ENCODE measurements at places on chromosomes 4 and X.
A peak's percentile ranks its signal among the peaks of the same experiment; 100 is the strongest.

DNA sequence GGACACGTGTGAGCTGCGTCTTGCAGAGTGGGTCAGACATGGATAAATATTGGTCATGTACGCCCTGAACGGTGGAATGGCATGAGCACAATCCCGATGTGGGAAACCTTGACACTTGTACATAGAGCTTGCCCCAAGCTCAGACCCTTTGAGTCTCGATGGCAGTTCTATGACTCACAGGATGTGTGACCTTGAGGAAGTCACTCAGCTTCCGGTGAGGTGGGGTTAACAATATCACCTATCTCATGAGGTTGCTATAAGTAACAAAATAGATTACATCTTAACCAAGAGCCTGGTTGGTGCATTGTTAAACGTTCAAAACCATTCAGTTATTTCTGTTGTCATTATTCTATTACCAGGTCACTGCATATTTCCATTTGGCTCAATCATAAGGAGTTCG lies 109.1 kb upstream of the TBL1X start:
- no peak for DNase-seq

GRCh38 chrX:9997524-9997923 lies 30.4 kb downstream of the CLDN34 start:
- no peak for DNase-seq

DNA sequence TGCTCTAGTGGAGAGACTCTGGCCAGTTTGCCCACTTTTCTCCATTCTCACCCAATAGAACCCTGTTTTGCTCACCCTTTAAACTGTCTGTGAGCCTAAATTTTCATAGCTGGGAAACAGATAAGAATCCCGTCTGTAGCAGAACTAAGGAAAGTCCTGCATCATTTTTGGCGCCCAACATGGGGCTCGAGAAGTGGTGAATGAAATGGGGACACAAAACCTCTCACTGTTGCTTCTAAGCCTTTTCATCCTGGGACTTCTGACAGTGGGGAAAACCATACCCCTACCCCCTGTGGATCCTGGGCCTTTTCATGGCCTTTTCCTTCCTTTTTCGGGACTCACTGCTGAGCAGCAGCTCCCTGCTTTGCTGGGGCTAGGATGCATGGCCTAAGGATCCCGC lies 189.9 kb downstream of the INPP4B start:
- peak; percentile 27 for DNase-seq

GRCh38 chr4:165326831-165327210 lies 648 bp upstream of the MSMO1 start:
- peak; percentile 55 for DNase-seq

GRCh38 chr4:152686452-152687013 lies 6.7 kb upstream of the TMEM154 start:
- no peak for DNase-seq

GRCh38 chrX:130393451-130394074 lies 8.1 kb upstream of the GPR119 start:
- peak; percentile 67 for DNase-seq

DNA sequence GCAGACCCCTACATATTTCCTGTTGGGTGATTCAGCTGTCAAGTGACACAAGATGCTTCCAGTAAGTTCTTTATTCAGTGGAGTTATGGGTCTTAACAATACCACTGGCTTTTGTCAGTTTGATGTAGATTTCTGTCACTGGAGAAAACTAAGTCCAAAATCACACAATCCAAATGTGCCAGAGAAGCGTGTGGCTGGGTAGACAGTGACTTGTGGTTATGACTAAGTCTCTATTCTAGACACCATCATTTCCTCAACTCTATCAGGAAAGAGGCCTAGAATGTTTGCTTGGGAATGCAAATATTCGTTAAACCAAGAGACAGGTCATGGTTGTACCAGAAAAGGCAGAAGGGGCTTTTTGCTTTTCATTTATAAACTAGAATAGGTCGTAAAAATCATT lies 54.4 kb upstream of the HS3ST1 start:
- DNase-seq: no peak

- no peak for DNase-seq
Observed at GRCh38 chr4:102502543-102502818, 1.3 kb downstream of the NFKB1 start.

DNA sequence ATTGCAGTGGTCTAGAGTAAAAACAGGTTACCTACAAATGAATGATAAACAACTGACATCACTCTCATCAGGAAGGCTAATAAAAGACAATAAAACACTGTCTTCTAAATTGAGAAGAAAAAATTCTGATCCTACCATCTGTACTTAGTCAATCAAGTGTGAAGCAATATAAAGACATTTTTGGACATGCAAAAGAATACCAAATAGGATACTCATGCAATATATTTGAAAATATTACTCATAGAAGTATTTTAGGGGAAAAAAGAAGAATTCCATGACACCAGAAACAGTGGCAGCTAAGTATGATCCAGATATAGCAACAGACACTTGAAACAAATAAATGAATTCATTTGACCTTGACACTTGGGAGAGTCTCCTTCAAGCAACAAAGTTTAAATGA lies 63.8 kb upstream of the FAM120C start:
- DNase-seq: peak; percentile 43

GRCh38 chr4:42736527-42737195 lies 79.8 kb upstream of the ATP8A1 start:
- DNase-seq: no peak

DNA sequence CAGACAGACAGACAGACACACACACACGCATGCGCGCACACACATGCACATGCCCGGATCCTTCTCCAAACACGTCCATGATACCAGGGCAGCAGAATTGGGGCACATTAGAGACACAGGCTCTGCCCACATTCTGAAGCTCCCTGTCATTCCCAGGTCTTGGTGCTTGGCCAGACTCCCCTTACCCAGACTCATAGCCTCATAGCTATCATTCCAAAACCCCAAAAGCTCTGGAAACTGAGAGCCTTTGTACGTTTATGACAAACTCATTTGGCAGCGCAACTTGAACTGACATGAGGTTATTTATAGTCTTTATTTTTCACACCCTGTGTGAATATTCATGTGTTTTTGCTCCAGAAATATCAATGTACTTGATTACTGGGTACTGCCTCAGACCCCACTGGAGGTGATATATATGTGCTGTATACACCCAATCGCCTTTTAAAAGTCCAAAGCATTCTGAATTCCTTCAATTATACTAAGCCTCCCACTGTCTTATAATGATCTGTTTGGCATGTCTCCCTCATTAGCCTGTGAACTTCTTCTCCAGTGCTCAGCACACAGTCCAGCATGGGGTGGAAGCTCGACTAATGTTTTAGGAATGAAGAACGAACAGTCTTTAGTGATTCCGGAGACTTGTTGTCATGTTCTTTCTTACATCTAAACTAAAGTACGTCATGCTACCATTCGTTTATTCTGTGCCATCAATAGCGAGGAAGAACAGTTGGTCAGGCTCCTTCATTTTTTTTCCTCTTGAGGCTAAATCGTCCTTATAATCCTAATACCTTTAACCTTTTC lies 45.0 kb downstream of the RTL9 start:
- peak; percentile 82 for DNase-seq

GRCh38 chrX:22950269-22951266 lies 49.2 kb upstream of the DDX53 start:
- DNase-seq: peak; percentile 90

DNA sequence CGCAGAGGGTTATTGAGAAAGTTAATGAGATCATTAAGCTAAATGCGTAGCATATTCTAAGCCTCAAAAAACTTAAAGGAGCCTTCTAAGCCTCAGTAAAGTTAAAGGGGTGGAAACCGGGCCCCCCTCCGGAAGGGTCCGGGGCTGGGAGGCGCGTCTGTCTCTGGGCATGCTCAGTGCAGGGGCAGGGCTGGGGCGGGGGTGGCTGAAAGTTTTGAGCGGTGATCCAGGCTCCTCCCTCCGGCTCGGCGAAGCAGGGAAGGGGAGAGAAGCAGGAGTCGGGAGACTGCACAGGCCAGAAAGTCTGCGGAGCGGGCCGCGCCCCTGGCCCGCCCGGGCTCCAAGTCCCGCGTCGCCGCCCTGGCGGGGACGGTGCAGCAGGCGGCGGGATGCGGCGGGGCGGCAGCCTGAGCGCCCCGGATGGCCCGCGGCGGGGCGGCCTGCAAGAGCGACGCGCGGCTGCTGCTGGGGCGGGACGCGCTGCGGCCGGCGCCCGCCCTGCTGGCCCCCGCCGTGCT lies at the start of gene EVC:
TSS of gene EVC (plus strand) at position 241 of the 518 bp plus-strand sequence. CDS start at position 421, 180 bp downstream.
- peak; percentile 90 for DNase-seq

GRCh38 chr4:70715097-70715496 lies 6.7 kb upstream of the RUFY3 start:
- DNase-seq: peak; percentile 32

GRCh38 chr4:130125467-130125866 lies 1029.5 kb downstream of the C4orf33 start:
- no peak for DNase-seq

DNA sequence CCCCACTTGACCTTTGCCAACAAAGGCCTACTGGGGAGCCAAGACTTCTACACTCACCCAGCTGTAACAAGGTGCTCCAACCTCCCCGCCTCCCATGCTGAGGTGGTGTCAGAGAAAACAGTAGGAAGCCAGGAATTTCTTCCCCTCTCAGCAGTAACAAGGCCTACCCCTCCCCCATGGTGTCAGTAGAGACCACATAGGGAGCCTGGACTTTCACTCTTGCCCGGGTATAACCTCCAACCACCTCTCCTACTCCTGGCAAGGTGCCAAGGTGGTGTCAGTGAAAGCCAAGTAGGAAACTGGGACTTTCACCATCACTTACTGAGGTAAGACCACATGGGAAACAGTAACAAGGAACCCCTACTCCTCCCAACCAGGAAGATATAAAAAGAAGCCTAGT lies 93.1 kb downstream of the SLC16A2 start:
- no peak for DNase-seq

- no peak for DNase-seq
Observed at GRCh38 chrX:32985544-32985943, 225.8 kb downstream of the DMD start.

DNA sequence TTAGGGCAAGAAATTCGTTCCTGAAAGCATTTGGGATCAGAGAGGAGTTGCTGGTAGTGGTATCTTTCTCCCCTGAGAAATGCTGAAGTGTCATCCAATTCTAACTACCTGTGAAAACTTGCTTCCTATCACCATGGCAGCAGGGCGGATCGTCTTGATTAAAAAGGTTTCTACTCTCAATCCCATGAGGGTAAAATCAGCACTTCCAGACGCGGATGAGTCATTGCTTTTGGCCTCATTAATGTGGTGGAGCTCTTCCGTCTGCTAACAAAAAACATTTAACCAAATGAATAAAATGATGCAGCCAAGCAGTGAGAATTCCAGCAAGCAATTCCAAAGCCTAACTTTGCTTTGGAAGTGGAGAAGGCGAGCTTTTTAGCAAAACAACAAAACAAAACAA lies 325.6 kb downstream of the CAMK2D start:
- peak; percentile 92 for DNase-seq

DNA sequence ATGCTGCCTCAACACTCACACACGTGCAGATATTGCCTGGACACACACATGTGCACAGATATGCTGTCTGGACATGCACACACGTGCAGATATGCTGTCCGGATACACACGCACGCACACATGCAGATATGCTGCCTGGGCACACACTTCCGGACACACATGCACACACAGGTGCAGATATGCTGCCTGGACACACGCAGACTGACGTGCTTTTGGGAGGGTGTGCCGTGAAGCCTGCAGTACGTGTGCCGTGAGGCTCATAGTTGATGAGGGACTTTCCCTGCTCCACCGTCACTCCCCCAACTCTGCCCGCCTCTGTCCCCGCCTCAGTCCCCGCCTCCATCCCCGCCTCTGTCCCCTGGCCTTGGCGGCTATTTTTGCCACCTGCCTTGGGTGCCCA lies 14.7 kb downstream of the FGFRL1 start:
- no peak for DNase-seq

DNA sequence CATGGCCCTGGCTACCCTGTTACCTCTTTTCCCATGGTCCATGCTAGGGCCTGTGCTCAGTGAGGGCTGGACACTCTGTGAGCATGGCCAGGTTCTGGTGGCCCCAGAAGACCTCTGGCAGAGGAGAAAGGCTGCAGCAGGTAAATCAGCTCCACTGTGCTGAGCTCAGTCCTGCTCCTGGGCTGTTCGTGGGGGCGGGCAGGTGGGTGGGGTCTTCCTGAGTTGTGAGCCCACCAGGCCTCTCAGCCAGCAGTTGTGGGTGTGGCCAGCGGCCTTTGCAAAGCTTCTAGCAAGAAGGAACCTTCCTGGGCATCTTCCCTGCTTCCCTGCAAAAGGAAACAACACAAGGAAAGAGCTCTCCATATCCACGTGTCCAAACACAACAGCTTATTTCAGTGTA lies 85.3 kb upstream of the STX18 start:
- no peak for DNase-seq

- no peak for DNase-seq
Observed at GRCh38 chr4:41287005-41287404, 30.3 kb downstream of the UCHL1 start.

DNA sequence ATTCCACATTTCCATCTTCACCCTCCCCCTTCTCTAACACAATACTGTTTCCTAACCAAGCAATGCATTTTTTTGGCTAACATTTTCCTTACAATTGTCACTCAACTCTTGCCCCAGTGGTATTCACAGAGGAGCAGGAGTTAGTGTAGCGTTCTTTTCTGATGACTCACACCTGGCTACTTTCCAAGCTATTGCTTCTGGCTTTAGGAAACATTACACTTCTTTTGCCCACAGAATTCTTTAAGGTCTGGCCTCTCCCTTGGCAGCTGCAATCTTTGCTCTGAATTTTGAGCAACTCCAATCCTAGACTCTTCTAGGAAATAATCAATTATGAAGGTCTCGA lies 27.5 kb upstream of the PDGFC start:
- DNase-seq: peak; percentile 88

DNA sequence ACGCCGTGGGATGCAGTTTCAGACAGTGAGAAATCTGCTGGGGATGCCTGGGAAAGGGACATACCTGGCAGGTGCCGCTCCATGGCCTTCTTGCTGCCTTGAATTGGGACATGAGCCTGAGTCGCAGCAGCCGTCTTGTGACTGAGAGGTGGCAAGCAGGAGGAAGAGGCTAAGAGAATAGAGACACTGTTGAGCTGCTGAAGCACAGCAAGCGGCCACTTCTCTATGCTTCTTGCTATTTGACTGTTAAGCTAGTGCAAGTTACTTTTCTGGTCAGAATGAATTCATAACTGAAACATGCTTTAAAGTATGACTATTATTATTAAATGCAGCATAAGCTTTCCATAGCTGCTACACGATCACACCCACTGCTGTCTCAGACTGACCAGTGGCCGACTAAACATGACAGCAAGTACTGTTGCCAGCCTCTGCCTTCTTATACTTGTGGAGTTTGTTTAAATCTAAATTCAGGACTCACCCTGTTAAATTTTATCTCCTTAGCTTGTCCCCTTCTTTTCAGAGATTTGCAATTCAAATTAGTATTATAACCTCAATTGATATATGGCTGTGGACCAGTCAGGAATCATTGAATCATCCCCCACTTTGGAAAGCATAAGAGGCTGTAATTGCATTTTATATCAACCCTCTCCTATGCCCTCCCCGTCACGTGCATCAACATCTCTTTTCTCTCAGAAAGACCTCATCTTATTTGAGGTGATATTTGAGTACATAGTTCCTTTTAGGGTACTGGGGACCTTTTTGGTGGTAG lies 24.8 kb upstream of the ACSL1 start:
- no peak for DNase-seq

DNA sequence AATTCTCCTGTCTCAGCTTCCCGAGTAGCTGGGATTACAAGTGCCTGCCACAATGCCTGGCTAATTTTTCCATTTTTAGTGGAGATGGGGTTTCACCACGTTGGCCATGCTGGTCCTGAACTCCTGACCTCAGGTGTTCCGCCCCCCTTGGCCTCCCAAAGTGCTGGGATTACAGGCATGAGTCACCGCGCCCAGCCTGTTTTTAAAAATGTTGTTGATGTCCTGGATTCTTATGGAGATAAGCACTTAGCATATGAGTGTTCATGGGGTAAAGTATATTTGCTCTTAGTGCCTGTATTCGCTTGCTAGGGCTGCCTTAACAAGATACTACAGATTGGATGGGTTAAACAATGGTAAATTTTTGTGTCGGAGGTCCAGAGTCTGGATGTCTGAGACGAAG lies 91.7 kb downstream of the CEP44 start:
- no peak for DNase-seq
